Stimulated activated CD8-positive, alpha-beta memory T cell treated with anti-CD3 and anti-CD28 coated beads, Interleukin-12 subunit alpha, Interleukin-12 subunit beta, amount 100 ng/mL, for 4 hours (primary cell): ENCODE measurements at places on chromosomes 3 and 15.

- DNase-seq: no peak
These were observed 696.6 kb upstream of the NAALADL2 start for GRCh38 chr3:174162550-174162949.

GRCh38 chr3:81861593-81861992 lies 100.1 kb upstream of the GBE1 start:
- no peak for DNase-seq

GRCh38 chr15:63908281-63908680 lies 74.5 kb upstream of the HERC1 start:
- no peak for DNase-seq

DNA sequence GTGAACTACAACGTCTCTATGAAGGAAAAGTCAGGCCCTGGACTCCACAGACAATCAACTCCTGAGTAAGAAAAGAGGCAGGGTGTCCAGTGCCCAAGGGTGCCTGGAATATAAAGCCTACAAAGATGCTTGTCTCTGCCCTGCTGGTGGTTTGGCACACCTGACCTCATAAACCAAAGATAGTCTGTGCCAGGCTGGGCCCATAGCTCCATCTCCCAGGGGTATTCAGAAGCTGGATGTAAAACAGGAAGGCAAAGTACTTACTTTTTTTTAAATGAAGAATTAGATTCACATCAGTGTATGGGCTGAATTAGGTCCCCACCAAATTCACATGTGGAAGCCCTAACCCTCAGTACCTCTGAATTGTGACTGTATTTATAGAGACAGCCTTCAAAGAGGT lies 66.6 kb upstream of the HERC1 start:
- DNase-seq: no peak

DNA sequence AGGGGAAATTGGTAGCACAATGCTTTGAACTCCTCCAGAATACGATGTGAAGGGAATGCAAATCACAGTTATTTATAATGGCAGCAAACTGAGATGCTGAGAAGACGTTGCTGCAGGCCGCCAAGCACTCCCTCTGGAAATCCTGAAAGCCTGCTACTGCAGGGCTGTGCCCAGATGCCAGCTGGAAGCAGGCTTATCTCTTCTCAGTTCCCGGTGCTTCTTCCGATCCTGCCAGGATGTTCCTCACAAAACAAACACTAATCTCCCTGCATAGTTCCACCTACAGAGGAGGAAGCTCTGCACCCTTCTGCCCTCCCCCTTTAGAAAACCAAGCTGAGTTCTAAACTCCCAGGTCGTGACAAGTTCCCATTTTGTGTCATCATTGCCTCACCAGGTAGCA lies 201.7 kb upstream of the BCL6 start:
- DNase-seq: no peak

DNA sequence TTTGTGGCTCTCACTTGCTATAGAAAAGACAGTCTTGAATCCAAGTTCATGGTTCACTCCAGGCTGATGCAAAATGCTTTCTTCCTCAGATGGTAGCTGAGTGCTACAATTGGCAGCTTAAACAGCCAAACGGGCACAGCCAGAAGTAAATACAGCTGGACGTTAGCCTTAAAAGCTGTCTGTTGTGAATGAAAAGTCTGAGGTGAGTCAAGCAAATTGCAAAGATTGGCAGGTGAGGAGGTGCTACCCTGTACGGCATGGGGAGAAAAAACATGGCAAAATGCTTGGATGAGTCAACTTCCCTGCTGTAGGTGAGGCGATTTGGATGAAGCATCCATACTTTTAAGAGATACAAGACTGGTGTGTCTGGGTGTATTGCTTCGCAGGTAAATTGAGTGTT lies 40.5 kb downstream of the IL5RA start:
- no peak for DNase-seq

- no peak for DNase-seq
These were observed 267.1 kb downstream of the LRTM1 start for GRCh38 chr3:54660714-54661132.

- DNase-seq: no peak
These were observed 7.7 kb downstream of the CCDC54 start for GRCh38 chr3:107384907-107385306.

- no peak for DNase-seq
These were observed 21.5 kb upstream of the C2CD4B start for GRCh38 chr15:62186578-62186977.

DNA sequence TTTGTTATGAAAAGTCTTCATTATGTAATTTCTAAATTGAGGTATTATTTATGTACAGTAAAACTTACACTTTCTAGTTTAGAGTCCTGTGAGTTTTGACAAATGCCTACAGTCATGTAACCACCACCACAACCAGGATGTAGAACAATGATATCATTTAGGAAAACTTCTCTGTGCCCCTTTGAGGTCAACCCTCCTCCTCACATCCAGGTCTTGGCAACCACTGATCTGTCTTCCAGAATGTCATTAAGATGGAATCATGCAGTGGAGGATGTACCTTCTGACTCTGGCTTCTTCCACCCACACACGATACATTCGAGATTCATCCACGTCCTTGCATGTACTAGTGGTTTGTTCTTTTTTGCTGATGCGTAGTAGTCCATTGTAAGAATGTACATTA lies 23.2 kb downstream of the MINAR1 start:
- DNase-seq: no peak

DNA sequence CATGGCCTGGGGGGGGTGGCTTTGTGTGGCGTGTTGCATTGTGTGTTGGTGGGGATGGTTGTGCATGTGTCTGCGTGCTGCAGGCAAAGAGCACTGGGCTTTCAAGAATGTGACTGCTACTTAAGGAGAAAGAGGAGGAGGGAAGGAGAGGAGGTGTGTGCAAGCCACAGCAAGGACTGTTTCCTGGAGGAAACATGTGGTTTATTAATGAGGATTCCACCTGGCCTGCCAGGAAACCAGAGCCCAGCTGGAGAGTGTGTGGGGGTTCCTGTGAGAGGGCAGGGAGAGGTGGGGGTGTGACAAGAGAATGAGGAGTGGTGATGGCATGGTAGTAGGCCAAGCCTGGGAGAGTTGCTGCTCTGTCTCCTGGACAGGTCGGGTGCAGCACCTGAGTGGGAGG lies 258.1 kb upstream of the ROPN1 start:
- DNase-seq: no peak

DNA sequence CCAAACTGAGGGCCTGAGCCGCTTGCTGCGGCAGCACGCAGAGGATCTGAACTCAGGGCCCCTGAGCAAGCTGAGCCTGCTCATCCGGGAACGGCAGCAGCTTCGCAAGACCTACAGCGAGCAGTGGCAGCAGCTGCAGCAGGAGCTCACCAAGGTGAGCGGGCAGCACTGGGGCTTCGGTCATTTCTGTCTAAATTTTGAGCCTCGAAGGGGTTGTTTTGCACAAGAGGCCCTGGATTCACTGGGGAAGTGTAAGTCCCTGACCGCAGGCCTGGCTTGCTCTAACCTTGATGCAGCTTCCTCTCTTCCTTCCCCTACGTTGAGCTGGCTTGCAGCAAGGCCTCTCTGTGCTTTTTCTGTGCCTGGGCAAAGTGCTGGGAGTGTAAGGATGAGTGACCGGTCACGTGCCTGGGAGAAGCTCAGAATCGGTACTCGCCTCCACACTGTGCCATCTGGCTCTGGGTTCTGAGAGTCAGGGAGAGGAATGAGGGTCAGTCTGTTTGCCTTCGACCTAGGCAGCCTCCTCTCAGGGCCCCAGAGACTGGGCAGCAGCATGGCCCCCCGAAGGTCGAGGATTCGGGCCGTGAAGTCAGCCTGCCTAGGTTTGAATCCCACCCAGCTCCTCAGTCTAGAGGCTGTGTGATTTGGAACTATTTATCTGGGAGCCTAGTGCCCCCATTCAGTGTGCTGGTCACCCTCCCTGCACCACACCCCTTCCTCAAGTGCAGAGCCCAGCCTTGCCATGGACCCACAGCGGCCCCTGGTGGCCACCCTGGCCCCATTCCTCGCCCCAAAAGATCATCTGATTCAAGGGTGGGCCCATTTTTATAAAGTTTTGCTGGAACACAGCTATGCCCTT lies 1.4 kb downstream of the FES start:
- DNase-seq: peak; percentile 62

- DNase-seq: no peak
These were observed 486.8 kb upstream of the THBS1 start for GRCh38 chr15:39094116-39094515.

GRCh38 chr3:132445817-132446216 lies 28.5 kb downstream of the DNAJC13 start:
- DNase-seq: no peak

DNA sequence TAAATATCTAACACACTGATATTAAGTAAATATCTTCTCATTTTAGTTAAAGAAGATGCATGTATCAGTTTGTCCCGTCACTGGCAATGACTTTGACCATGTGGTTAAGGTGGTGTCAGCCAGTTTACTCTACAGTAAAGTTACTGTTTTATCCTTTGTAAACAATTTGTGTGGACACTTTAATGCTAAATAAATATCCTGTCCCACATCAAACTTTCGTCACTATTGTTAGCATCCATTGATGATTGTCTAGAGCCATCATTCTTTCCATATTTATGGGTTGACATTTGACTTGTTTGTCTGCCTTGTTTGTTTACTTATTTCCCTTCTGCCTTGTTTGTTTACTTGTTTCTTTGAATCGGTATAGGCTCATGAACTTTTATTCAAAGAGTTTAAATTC lies 11.0 kb upstream of the GPD1L start:
- no peak for DNase-seq

GRCh38 chr3:114418724-114419543 lies 125.1 kb downstream of the TIGIT start:
- no peak for DNase-seq

DNA sequence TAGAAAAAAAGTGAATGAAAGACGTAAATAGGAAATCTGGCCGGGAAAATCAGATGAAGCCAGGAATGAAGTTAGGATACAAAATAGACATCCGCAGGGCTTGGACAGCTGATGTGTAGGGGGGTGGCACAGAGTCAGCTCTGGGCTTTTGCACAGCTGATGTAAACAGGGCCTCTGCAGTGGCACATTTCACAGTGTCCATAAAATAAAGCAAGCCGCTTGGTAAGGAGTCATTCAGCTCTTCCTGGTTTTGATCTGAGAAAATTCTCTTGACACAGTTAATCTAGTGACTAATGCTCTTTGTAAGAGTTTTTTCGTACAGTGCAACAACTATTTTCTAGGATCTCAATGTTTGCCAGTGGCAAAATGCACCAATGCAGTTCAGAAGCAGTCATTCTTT lies 153.3 kb downstream of the USP13 start:
- DNase-seq: no peak

DNA sequence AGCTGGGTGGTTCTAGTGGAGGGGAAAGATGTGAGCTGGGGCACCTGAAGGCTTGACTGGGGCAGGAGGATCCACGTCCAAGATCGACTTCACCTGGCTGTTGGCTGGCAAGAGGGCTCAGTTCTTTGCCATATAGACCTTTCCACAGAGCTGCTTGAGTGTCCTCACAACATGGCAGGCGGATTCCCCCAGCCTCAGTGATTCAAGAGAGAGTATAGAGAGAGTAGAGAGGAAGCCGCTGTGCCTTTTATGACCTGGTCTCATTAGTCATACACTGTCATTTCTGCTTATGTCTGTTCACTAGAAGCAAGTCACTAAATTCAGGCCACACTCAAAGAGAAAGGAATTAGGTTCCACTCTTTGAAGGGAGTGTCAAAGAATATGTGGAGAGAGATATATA lies 101.6 kb downstream of the APBA2 start:
- DNase-seq: no peak

- no peak for DNase-seq
These were observed 20.7 kb downstream of the HGD start for GRCh38 chr3:120661106-120661905.

GRCh38 chr3:141767066-141767465 lies 3.9 kb downstream of the GRK7 start:
- DNase-seq: no peak

DNA sequence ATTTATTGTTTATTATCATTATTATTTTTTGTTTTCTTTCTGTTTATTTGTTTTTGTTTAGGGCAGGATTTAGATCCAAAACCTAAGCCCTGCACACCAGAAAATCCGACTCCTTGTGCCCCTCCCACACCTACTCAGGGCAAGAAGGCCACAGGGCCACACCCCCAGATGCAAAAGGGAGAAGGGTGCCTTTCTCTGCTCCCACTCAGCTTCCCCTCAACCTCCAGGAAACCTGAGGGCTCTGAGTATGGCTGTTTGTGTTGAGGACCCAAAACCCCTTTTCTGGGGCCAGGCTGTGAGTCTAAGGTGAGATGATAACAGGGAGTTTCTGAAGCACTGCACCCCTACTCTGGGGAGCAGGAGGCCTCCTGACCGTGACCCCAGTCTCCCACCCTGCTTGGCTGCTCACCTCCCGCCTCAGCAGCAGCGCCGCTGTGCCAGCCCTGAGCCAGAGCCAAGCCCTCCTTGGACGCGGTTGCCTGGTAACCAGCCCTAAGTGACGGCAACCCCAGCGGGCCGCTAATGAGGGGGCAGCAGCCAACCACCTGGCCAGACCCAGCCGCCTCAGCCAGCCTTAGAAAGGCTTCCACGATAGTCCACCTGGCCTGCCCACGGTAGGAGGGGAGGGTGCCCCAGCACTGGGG lies 6.4 kb upstream of the C15orf39 start:
- DNase-seq: no peak

DNA sequence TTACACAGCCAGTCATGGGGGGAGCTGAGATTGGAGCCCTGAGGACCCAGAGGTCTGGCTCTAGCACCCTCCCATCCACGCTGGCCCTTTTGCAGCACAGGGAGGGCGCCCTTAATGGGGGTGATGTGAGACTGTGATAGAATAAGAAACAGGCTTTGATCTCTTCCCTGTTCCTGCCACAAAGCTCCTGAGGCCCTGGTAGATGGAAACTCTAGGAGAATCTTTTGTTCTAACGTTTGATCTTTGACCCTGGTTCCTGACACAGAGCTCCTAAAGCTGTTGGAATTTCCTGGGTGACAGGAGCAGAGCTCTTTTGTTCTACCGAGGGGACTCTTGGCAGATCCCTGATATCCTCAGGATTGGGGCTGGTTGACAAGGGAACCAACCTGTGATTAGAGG lies 1.2 kb upstream of the UROC1 start:
- DNase-seq: no peak

GRCh38 chr3:157931517-157931916 lies 174.7 kb downstream of the SHOX2 start:
- no peak for DNase-seq

- no peak for DNase-seq
These were observed 156.9 kb upstream of the PRICKLE2 start for GRCh38 chr3:64382153-64382552.

- no peak for DNase-seq
These were observed 435 bp downstream of the SLC35G2 start for GRCh38 chr3:136819392-136819730.

- DNase-seq: no peak
These were observed 268.2 kb downstream of the ABHD5 start for GRCh38 chr3:43958973-43959372.

GRCh38 chr15:25731411-25731810 lies 131.7 kb downstream of the ATP10A start:
- no peak for DNase-seq

DNA sequence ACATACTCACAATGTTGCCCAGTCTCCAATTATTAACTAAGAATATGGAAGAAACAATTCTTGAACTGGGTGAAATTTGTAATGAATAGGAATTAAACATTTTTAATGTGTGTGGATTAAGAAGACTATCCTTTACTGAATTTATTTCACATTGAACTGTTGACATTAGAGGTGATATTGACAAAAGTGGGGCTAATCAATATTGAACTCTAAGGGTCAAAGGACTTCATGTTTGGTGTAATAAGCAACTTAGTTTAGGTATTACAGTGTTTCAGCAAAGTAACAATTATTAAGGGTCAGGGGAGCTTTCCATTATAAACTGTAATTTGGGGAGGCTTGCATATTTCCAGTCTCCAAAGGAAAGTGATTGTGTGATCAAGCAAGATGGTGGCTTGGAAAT lies 16.2 kb upstream of the NANOGP8 start:
- DNase-seq: no peak
